Bronchial epithelial cell (primary cell): ENCODE measurements at places on chromosomes 11 and 22. TPM values are rescaled to one million over a fixed set of nuclear protein-coding genes. Genes with fewer than 3 reads are reported as not detected.

- DNase-seq = no peak
Measured at GRCh38 chr11:110862407-110862806, 150.2 kb upstream of the ARHGAP20 start.

ASPHD2 gene
- 3.4 and 3.8 TPM in 2 replicates for total RNA-seq

GRCh38 chr11:61611309-61611708 lies 30.4 kb upstream of the SYT7 start:
- no peak for DNase-seq

DNA sequence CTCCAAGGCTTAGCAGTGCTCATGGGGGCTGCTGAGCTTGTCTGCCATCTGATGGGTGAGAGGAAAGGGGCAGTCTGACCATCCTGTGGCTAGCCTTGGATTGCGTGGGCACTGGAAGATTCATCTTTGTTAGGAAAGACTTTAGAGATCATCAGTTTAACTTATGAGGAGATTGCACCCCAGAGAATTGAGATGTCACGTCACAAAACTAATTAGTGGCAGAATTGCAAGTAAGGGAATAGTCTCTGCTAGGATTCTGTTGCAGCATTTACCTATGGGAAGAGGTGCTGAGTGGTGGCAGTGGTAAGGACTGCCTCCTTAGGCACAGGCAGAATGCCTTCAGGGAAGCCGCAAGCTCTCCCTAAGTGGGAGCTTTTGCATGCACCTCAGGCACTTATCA lies 42.8 kb upstream of the HSPA8 start:
- no peak for DNase-seq

DNA sequence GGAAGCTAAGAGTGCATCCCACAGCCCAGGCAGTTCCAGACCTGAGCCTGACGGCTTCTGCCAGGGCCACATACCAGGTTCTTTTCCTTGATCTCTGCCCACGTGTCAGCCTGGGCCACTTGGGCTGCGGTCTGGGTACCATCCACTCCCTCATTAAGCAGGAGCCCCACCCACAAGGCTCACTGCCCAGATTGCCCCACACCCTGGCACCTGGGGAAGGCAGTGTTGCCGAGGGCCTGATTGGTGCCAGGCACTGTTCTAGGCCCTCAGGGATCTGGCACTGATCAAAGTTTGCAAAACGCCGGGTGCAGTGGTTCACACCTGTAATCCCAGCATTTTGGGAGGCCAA lies 15.4 kb downstream of the GGA1 start:
- DNase-seq = no peak

- DNase-seq = no peak
Measured at GRCh38 chr22:41177622-41178424, 27.3 kb upstream of the L3MBTL2 start.

PYGM gene
- total RNA-seq = 0.26 and 0.51 TPM in 2 replicates

MS4A4A gene
- total RNA-seq = not detected in 2 replicates

DNA sequence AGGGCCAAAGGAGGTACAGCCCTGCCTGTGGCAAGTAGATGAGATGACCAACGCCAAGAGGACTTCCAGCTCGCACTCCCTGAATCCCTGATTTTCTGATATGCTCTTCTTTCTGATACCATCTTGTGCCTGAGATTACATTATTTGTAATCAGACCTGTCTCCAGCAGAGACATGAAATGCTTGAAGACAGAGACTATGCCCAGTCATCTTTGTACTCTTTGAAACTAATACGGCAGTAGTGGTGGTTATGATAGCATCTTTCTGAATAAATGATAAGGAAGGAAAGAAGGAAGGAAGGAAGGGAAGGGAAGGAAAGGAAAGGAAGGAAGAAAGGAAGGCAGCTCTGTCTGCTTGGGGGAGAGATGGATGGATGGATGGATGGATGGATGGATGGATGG lies 27.8 kb downstream of the IL10RA start:
- DNase-seq = no peak

- no peak for DNase-seq
Measured at GRCh38 chr22:22196018-22196533, 48.5 kb upstream of the VPREB1 start.
